ENCODE measurements at places on chromosomes 7 and 10.
A peak's percentile ranks its signal among the peaks of the same experiment; 100 is the strongest.

DNA sequence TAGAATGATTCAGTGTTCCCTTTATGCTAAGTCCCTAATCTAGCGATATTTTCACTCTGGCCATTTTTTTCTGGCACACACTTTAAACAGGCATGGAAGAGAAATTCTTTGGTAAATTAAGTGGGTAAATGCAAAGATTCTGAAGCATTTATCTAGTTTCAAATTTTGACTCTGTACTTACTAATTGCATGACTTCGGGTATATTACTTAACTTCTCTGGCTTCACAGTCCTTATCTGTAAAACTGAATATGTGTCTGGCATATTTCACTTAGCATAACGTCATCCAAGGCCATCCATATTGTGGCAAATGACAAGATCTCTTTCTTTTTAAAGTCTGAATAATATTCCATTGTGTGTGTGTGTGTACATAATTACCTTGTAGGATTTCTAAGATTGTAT, 114.5 kb downstream of the MBL2 start:
- no peak for DNase-seq

GRCh38 chr7:132309102-132309805, 267.0 kb downstream of the PLXNA4 start:
- DNase-seq, result no peak

DNA sequence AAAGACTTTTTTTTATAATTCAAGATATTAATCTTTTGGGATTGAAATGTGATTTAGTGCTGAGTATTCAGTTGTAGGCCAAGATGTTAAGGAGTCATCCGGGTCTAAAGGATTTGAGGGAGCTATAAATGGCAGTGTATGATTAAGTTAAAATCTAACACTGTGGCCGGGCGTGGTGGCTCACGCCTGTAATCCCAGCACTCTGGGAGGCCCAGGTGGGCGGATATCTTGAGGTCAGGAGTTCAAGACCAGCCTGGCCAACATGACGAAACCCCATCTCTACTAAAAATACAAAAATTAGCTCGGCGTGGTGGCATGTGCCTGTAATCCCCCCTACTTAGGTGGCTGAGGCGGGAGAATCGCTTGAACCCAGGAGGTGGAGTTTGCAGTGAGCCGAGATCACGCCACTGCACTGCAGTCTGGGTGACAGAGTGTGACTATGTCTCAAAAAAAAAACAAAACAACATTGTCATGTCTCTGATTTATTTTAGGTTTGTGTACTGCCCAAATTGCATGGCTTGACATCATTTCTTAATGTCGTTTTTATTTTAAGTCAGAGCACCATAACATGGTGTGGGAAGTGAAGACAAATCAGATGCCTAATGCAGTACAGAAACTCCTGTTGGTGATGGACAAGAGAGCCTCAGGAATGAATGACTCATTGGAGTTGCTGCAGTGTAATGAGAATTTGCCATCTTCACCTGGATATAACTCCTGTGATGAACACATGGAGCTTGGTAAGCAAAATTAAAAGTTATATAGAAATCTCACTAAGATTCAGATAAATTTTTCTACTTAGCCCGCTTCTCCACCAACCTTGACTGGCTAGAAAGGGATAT, 10.7 kb downstream of the HBP1 start:
- no peak for DNase-seq

- no peak for DNase-seq
Measured at GRCh38 chr7:123709525-123709924, 39.3 kb downstream of the WASL start.

DNA sequence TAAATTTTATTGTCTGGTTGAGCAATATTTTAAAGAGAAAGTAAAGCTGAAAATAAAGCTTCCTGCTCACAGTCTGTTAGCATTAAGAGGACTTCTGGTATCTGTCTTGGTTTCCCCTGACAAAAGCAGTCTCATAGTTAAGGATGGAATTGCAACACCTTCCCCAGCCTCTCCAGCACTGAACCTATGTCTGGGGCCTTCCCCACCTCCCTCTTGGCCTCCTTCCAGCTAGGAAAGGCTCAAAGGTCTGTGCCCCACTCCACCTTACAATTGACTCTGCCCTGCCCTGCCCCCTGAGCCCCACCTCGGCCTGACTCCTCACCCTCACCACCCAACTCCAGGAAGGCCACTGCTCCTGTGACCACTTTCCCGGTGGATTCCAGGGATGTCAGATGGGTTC, 33.2 kb downstream of the COL17A1 start:
- no peak for DNase-seq

DNA sequence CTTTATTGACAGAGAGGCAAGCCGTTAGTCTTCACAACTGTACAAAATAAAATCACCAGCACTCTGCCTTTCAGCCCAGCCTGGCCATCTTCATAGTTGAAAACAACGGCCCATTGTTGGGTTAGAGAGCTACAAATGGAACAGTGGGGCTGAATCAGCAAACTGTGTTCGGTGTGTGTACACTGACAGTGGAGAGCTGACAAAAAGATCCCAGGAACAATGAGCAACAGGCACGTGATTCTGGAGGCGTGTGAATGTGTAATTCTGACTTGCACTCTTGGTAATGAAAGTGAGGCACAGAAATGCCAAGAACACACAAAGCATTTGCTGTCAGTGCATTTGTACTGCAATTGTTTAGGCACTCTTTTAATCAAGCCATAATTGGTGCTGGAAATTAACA, 303.7 kb downstream of the WDR11 start:
- no peak for DNase-seq

- no peak for DNase-seq
Measured at GRCh38 chr10:46250481-46250880, 36.3 kb upstream of the ANTXRL start.

GRCh38 chr7:82202965-82203364, 240.6 kb downstream of the CACNA2D1 start:
- DNase-seq, result no peak

DNA sequence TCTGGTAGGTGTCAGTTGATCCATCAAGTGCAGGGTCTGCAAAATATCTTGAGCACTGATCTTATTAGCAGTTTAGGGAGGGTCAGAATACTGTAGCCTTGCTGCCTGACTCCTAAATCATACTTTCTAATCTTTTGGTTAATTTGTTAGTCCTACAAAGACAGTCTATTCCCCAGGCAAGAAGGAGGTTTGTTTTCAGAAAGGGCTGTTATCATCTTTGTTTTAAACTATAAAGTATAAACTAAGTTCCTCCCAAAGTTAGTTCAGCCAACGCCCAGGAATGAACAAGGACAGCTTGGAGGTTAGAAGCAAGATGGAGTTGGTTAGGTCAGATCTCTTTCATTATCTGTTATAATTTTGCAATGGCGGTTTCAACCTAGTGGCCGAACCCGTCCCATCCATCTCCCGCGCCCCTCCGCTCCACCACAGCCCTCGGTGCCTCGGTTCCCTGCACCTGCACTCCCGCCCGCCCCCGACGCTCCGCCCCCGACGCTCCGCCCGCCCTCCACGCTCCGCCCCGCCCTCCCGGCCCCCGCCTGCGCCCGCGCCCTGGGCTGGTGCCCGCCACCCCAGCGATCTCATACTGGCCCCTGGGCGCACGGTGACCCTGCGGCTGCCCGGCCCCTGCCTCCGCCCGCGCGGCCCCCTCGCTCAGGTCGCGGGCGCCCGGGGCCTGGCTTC, at the start of gene ADCK2:
Gene ADCK2 (plus strand): TSS at position 564 of the 681 bp plus-strand sequence. CDS start 386 bp downstream, outside the sequence.
- DNase-seq, result peak; percentile 52

- DNase-seq, result no peak
Measured at GRCh38 chr7:32915041-32915536, 23.5 kb upstream of the KBTBD2 start.

GRCh38 chr10:126618466-126618865, 52.0 kb downstream of the C10orf90 start:
- no peak for DNase-seq

DNA sequence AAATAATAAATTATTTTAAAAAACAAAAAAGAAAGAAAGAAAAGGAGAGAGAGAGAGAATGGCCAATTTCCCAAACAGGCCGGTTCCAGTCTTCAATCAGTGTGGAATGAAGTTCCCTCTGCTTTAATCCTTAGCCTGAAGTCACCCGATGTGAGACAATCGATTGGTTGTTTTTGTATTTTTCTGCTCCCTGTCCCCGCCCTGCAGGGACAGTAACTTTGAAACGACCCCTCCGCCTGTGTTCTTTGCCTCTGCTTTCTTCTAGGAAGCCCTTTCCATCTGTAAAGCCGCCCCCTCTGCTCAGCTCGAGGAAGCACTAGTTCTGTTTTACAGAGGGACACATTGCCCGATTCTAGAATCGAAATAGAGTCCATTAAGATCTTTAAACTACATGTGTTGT, 33.4 kb downstream of the FOXL3 start:
- DNase-seq, result no peak

- no peak for DNase-seq
Measured at GRCh38 chr10:86085136-86085535, 281.5 kb downstream of the GRID1 start.

DNA sequence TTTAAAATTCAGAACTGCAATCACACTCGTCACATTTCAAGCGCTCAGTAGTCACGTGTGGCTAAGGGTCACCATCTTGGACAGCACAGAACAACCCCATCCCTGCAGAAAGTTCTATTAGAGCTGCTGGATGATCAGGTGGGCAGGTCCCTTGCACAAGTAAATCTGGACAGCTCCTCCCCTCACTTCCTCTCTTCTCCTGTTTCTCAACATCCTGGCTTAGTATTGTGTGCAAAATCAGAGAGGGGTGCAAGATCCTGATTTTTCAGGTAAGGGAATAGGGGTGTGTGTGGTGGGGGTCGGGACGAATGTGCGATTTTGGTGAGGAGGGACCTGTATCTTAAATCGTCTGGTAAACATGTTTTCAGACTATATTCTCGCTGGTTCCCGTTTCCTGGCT, at the start of gene GIMAP4:
Gene GIMAP4 (plus strand): TSS at position 222 of the 400 bp plus-strand sequence. CDS start 2,512 bp downstream, outside the sequence.
- DNase-seq, result no peak

GRCh38 chr10:44384601-44385025, 284 bp downstream of the CXCL12 start:
- no peak for DNase-seq

DNA sequence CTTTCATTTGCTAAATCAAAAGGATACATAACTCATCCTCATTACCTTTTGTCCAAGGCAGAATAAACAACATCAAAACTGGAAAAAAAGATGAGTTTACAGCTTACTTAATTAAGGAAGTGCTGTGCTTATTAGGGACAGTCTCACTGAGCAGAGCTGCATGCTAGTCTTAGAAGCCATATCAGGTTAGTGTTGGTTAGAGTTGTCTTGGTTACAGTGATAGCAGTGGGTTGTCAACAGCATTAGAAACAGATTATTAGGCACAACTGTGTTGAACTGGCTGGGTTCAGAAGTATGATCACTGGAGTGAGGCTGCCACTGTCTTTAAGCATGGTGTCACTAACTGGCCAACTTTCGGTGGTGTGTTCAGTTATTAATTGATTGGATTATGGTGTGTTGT, 503.9 kb upstream of the IGFBP3 start:
- DNase-seq, result no peak

- no peak for DNase-seq
Measured at GRCh38 chr10:86644152-86644793, 10.1 kb upstream of the OPN4 start.

DNA sequence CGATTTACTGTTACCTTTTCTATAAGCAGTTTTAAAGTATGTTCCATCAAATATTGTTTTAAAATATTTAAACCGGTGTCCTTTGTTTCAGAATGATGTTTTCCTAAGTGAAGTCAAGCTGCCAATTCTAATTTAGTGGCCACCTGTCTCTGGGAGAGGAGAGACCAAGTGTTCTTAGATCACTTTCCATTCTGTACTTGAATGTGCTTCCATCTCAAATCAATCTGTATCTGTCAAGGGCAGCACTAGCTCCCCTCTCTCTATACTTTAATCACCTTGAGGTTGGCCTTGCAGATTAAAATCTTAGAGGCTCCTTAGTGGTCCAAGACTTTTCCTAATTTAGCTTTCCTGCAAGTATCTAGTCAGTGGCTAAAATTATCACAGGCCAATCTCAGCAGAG, 49.6 kb downstream of the LGI1 start:
- DNase-seq, result no peak

DNA sequence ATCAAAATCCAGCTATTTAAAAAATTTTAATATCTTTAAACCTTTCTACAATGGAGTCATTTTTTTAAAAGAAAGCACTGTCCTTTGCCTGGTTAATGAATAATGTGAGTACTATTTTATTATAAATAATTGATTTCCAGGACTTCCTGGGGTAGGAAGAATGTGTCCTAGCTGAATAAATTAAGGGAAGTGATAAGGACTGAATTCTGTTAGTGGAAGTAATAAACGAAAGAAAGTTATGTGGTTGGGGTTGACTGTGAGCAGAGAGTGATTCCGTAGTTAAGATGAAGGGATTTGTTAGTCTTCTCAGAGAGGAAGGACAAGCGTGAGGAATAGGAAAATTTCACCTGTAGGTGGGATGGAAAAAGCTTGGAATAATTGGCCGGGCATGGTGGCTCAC, 59.1 kb downstream of the AHCYL2 start:
- no peak for DNase-seq

DNA sequence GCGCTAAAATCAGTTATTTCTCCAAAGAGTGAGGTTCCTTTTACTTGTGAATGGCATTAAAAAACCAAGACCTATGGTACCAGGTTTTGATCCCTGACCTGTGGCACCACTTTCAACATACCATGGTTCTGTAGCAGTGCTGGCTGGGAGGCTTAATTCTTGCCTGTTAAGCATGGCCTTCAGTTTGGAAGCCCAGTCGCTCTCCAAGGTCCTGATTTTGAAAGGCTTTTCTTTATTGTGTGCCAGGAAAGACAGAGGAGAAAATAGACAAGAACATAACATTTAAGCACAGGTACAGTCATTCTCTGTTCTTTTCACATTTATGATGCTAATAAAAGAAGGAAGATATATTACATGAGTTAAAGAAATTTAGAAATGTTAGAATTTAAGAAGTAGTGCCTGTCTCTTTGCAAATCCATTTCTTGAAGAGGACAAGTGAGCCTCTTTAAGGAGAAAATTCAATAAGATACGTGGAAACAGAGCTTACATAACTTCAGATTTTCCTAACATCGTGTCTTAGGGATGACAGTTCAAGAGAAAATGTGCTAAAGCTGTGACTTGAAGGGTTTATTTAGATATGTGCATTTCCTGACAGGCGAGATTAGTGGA, 357.6 kb downstream of the DPP6 start:
- DNase-seq, result no peak

GRCh38 chr10:59895629-59896116, 10.7 kb downstream of the CCDC6 start:
- DNase-seq, result no peak

GRCh38 chr10:127349737-127350136, 153.3 kb upstream of the INSYN2A start:
- no peak for DNase-seq

DNA sequence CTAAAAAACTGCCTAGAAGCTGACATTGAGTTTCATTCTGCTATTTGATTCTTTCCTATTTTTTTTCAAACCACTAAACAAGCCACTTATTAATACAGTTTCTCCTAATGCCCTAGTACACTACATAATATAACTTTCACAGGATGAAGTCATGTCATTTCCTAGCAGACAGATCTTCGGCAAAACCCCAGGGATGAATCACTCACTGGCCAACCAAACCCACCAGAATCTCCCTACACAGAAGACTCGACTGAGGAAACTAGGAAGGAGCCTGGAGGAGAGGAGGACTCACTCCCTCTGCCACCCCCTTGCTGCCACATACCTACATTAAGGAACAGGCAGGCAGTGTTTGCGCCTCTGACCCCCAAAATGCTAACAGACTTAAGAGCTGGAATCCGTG, 33.4 kb downstream of the XPNPEP1 start:
- DNase-seq, result no peak

- no peak for DNase-seq
Measured at GRCh38 chr10:53744746-53745145, 972.2 kb upstream of the MBL2 start.

- no peak for DNase-seq
Measured at GRCh38 chr10:12675186-12675585, 325.8 kb downstream of the CAMK1D start.

GRCh38 chr10:129972966-129973673, 9.0 kb upstream of the EBF3 start:
- DNase-seq, result no peak

All from stimulated activated CD4-positive, alpha-beta T cell treated with anti-CD3 and anti-CD28 coated beads, Interleukin-4, amount 100 ng/mL, for 4 hours (primary cell).